ENCODE measurements at places on chromosomes 12 and 14.

DNA sequence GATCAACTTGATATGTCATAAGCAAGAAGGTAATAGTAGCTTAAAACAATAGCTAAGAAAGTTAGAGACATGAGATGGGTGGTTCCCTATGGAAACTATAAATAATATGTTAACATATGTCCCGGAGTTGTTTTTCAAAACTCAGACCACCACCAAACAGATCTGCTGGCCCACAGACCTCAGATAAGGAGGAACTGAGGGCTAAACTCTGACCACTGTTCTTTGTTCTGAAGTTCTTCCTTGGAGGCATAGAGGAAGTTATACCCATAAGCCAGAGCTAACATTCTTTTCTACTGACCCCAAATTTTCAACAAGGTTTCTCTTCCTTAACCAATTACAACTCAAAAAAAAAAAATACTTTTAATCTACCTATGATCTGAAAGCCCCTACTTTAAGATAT, 156.1 kb upstream of the FSCB start:
- no peak for DNase-seq

- DNase-seq, result no peak
These were observed 66.0 kb upstream of the TMCC3 start for GRCh38 chr12:94716339-94716738.

DNA sequence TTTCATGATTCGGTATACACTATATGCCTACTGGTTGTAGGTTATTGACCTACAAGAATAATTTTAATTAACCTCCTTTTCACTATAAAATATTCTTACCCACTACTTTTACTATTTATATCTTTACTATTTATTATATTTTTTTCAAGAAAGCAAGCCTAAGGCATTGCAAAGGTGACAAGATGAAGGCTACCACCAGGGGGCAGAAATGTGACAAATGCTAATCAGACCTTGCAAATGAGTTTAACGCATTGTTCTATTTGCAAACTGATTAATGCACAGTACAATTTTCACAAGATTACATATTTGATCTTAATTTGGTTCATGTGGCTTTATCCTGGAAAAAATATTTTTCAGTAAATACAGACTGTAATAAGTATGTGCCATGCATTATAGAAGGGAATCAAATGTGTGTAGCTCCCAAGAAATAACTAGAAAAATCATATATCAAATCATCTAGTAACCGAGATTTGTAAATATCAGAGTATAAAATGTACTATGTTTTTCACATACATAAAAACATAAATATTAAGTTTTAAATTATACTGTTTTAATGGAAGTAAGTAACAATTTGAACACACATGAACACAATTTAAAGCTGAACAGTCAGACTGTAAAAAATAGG, 107.0 kb downstream of the ADAMTS20 start:
- DNase-seq, result peak; percentile 12

DNA sequence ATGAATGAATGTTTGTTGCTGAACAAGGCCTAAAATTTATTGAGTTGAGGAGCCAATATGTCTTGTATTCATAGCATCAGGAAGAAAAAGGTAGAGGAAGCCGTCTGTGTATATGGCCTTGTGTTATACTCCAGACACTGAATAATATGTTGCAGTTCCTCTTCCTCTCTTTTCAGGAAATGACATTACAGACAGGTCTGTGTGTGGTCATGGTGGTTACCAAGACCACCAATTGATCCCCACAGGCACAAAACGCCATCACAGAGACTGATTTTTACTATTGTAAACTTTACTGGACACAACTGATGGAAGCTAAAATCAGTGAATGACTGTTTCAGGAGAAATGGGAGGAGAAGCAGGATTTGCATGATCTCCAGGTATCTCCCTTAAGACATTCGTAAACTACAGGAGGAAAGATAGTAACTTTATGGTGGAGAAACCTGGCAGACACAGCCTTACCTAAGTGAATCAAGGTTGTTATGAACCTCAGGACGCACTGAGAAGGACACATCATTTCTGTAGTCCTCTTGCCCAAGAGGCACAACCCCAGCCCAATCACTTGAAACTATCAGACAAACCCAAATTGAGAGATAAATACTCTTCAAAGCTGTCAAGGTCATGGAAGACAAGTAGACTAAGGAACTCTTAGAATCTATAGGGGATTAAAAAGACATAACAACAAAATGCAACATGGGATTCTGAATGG, 334.1 kb upstream of the RGS6 start:
- no peak for DNase-seq

- no peak for DNase-seq
These were observed 127.8 kb downstream of the ANO2 start for GRCh38 chr12:5817246-5817645.

DNA sequence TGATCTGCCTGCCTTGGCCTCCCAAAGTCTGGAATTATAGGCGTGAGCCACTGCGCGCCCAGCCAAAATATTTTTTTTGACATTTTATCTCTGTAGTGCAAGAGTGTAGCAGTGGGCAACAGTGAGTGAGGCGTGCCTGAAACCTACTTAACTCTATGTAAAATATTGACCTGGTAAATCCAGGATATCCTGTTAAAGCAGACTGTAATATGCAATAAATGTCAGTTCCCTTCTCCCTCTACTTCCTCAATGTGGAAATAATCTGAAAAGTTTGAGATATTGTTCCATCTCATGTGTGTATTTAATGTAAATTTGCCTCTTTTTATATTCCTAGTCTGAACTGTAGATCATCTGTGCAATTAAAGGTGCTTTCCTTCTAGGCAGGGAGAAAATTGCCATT, 9.5 kb upstream of the CDK17 start:
- no peak for DNase-seq

DNA sequence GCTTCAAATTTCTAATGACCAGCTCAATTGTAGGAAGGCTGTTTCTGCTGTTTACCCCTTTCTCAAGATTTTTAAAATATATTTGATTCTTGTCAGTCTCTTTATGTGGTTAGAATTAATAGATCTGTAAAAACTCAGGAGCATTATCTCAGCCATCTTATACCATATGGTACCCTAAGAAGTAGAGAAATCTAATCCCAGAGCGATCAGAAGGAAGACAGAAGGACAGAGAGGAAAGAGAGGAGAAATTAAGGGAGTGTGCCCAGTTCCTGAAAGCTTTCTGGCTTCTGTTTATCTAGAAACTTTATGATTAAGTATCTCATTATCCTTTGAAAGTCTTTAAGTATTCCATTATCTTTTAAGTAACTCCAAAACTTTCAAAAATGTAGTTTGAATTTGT, 152.1 kb upstream of the NAV3 start:
- no peak for DNase-seq

- no peak for DNase-seq
These were observed 303.8 kb downstream of the TMEM121 start for GRCh38 chr14:105830171-105830570.

DNA sequence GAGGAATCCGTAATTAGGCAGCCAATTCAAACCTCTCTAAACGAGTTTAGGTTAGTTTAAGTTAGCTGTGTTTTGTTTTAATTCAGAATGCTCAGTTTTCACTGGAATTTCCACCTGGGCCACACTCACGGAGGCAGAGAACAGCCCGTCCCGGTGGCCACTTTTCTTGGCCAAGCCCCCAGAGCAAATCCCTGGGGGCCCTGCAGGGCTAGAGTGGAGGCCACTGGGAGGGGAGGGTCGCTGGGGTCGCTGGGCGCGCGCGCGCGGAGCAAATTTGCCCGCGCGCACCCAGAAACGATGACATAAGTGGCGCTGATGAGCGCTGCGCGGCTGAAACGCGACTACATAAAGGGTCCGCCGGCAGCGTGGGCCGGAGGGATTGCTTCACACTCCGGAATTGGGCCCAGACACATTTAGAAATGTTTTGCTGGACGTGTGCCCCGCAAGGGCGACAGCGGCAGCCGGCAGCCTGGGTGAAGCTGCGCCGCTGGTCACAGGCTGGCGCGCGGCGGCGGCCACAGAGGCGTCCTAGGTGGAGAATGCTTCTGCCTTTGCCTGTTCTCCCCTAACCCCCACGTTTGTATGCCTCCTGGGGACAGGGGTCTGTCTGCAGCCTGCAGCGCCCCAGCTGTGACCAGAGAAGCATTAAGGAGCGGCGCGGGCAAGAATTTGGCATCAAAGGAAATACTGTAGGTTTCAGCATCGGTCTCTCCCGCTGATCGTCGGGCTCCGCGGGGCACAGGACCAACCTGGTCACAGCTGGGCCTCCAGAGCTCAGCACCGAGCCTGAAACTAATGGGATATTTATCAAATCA, 37.9 kb upstream of the TBX5 start:
- no peak for DNase-seq

GRCh38 chr12:20585055-20585625, 110.0 kb upstream of the SLCO1C1 start:
- DNase-seq, result no peak

- peak; percentile 72 for DNase-seq
These were observed 38.3 kb downstream of the ATF7IP start for GRCh38 chr12:14403711-14404196.

GRCh38 chr14:60722357-60723115, 1.6 kb downstream of the SIX4 start:
- no peak for DNase-seq

DNA sequence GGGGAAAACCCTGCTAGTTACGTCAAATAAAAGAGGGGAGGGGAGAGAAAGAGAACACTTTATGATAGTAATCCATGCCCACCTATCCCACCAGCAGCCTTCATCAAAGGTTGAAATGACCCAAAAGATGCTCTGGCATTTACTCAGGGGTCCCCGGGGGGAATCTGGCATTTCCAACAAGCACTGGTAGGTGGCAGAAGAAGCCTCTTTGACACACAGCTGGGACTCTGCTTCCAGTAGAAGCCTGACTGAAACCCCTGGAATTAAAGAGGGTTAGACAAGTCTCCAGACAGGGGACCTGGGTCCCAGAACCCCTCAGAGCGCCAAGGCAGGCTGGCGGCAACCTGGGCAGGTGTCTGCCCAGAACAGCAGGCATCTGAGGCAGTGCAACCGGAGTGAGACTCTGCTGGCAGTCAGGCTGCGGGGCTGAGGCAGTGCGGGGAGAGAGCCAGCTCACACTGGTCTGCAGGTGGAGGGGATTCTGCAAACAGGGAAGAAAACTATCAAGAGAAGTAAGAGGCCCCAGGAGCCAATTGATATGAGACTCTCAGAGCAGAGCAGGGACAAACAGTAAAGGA, 85.0 kb upstream of the CAPRIN2 start:
- DNase-seq, result no peak

DNA sequence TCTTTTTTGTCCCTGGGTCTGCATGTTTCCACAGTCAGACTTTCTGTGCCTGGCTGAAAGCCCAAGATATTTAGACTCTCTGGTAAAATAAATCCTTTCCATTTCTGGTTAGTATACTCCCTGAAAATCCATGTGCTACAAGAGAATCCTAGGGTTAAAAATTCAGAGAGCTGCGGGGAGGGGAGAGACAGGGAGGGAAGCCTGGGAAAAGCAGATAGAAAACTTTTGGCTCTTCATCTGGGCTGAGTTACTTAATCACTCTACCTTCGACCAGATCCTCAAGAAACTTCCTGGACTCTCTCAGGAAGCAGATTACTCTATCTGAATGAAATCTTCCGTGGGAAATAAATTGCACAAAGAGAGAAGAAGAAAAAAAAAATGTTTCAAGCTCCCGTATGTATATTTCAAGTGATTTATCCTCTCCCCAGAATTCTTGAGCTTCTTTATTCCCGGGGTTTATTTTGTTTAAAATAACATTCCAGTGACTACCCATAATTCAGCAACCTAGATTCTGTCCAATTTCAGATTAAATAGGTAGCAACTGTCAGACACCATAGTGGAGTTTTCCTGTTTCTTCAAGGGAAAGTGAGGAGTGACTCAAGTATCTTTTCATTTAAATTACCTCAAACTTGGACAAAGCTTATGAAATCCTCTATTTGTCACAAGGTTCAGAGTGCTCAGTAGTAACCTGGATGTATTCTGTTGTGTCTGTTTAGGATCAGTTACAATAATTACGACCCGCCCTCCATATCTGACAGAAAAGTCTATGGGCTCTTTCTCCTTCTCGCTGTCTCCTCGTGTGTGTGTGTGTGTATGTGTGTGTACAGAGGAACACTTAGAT, 163.7 kb downstream of the MYRFL start:
- DNase-seq, result no peak

Measured in amniotic stem cell (primary cell).